ENCODE measurements at places on chromosomes 3 and 15.

DNA sequence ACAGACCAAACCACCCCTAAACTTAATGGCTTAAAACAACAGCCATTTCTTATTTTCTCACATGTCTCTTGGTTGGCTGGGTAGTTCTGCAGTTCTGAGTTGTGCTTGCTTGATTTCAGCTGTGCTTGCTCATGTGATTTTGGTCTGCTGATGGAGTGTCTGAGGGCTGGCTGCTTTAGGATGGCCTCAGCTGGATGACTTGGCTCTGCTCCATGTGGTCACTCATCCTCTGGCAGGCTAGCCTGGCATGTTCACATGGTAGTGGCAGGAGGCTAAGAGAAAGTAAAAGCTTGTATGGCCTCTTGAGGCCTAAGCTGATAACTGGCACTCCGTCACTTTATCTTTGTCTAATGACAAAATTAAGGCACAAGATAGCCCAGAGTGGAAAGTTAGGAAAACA is 4.1 kb downstream of the SV2B start:
- H3K36me3 ChIP-seq, result no peaks in the 10 kb centered on the region
- no peak for DNase-seq
- no peak overlapping the region for H3K4me3 ChIP-seq
- H3K27me3 ChIP-seq, result peaks cover 68% of the 10 kb centered on the region
- H3K27ac ChIP-seq, result no peak overlapping the region

- peak; percentile 65 for DNase-seq
- H3K36me3 ChIP-seq, result peaks cover 76% of the 10 kb centered on the region
- H3K4me1 ChIP-seq, result peaks cover 91% of the 10 kb centered on the region
- peak overlapping the region; percentile 96 for H3K27ac ChIP-seq
- H3K4me3 ChIP-seq, result peak overlapping the region; percentile 63
Observed at GRCh38 chr3:16309558-16309957, 44.5 kb downstream of the OXNAD1 start.

DNA sequence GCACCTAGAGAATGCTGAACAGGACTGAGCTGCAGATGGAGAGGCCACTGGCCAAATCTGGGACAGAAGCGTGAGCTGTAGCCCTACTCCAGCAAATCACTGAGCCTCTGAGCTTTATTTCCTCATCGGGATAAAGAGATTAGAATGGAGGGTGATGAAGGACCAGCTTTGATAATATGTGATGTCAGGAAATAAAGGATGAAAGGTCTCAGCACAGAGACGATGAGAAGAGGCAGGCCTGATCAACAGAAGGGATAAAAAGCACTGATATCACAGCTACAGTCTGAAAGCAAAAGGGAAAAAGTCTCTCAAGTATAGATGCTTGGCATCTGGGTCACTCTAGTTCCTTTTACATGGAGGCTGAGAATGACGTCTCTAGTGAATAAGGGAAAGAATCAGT is 70.0 kb downstream of the DHX30 start:
- no peak for DNase-seq
- peaks cover 11% of the 10 kb centered on the region for H3K4me1 ChIP-seq
- peaks cover 38% of the 10 kb centered on the region for H3K36me3 ChIP-seq
- H3K4me3 ChIP-seq, result no peak overlapping the region
- H3K27me3 ChIP-seq, result no peaks in the 10 kb centered on the region

DNA sequence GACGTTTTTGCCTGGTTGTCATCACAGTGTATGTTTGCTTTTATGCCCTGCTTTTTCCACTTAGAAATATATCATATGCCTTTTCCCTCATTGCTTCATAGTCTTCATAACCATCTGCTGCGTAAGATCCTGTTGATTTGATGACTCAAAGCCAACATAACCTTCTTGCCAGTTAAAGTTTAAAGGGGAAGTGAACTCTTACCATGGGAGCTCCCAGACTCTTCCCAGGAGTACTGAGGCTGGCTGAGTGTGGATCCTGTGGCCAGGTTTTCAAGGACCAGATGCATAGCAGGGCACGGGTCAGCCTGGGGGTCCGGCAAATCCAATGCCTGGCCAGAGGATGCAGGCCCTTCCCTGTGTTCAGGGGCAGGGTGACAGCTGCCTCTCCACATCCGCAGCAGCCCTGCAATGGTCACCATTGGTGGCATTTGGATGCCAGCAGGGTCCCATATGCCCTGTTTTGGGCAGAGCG is 42.0 kb upstream of the SACM1L start:
- H3K4me1 ChIP-seq, result peaks cover 11% of the 10 kb centered on the region
- peaks cover 33% of the 10 kb centered on the region for H3K36me3 ChIP-seq
- no peak overlapping the region for H3K4me3 ChIP-seq
- H3K27ac ChIP-seq, result no peak overlapping the region
- no peaks in the 10 kb centered on the region for H3K27me3 ChIP-seq

GRCh38 chr3:158105119-158105709 is 1.0 kb downstream of the SHOX2 start:
- DNase-seq, result no peak
- H3K4me3 ChIP-seq, result peak overlapping the region; percentile 74
- peaks cover 56% of the 10 kb centered on the region for H3K4me1 ChIP-seq
- H3K27me3 ChIP-seq, result peaks cover 81% of the 10 kb centered on the region
